ENCODE measurements at places on chromosomes 12 and 14.

- no peak for DNase-seq
Measured at GRCh38 chr14:30223385-30223785, 295.7 kb upstream of the PRKD1 start.

- DNase-seq = no peak
Measured at GRCh38 chr14:101854366-101854765, 92.9 kb downstream of the PPP2R5C start.

DNA sequence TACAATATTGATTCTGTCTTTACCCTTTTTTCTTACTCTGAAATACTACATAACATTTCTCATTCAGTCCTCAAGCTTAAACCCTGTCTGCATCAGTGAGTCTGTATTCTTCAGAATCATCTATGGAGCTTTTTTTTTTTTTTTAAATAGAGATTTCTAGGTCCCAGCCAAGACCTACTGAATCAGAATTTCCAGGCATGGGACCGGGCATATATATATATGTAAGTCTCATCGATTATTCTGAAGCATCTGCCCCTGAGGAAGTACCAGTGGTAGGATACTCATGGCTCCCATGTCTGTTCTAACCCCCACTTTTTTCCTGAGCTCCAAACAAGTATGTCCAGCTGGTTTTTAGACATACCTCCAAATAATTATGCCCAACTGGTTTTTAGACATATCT is 6.1 kb downstream of the DDX47 start:
- DNase-seq = no peak

GRCh38 chr12:110179291-110179690 is 55.1 kb downstream of the IFT81 start:
- DNase-seq = no peak

DNA sequence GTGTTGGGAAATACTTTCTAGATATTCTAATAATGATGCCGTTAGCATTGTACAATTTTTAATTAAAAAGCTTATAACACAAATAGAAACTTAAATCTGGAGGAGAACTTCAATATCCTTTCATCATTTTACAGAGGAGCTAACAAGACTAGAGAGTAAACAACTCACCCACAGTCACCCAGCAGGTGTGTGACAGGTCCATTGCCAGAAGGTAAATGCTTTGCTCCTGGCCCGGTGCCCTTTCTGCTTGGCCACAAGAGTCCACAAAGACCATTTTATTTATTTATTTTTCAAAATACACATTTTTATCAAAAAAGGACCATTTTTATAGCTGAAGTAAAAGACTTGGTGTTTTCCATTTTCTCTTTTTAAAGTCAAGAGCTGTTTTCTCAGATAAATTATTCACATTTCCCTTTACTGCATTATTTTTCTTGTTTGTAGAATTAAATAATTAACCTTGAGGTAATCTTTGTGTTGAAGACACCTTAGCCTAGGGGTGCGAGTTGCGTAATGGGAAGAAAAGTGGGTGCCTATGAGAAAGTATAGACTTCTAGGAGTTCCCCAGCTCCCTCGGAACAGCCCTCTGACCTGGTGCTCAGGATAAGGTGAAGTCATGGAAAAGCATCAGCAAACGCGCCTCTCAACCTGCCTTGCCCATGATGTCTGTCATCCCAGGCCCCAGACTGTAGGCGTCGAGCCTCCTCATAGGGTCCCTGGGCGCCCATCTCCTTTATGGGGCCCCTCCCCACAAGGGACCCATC is 26.3 kb upstream of the AMIGO2 start:
- DNase-seq = no peak

DNA sequence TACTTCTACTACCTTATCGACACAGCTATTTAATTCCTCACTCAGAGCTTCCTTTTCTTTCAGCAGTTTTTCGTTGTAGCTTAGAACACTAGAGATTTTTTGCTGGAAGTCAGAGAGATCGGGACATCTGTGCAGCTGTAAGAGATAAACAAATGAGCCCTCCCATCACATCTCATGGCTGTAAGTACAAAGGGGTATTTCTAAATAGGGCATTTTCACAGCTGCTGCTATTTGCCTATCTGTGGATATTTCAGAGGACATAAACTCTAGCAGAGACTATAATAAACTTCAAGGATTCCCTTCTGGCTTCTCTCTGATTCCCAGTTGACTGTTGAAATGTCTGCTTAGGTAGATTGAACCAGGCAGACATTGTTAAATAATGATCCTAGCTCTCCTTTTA is 76.1 kb upstream of the SAV1 start:
- DNase-seq = no peak

- DNase-seq = no peak
Measured at GRCh38 chr14:94421316-94421715, 31.3 kb downstream of the SERPINA11 start.

- DNase-seq = no peak
Measured at GRCh38 chr12:12007001-12007712, 63.6 kb upstream of the BCL2L14 start.

DNA sequence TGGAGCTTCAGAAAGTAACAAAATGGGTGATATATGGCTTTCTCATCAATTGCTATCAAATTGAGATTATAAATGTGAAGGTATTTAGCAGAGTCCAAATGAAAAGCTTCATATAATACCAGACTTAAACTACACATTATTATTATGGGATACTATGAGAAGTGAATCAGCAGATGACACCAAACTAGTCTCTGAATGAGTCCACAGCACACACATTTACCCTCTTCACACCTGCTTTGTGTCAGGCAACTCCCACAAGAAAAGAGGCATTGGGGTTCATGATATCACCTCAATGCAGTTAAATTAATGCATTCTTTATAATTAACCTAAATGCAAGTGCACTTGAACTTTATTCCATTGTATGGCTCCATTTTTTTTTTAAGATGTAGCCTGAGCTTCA is 330.5 kb downstream of the BCL11B start:
- no peak for DNase-seq

DNA sequence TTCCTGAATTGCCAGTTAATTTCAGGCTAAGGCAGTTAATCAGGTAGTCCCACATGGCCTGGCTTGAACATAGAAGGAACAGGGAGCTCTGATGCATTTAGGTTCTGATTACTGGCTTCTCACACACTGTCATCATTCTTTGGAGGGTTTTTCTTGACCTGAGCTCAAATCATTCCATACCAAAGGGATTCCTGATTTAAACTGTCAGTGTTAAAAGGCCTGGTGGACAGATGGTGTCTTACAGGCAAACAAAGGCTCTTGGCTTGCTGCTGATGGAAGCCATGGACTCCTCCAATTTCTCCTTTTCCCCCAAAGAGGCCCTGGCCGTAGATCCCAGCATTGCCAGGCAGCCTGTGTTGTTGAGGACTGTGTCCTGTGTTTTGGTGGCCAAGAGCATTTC is 30.2 kb downstream of the CACNA1C start:
- no peak for DNase-seq

GRCh38 chr12:13247596-13247995 is 51.1 kb downstream of the EMP1 start:
- DNase-seq = no peak

- no peak for DNase-seq
Measured at GRCh38 chr14:69670093-69670492, 58.7 kb downstream of the SUSD6 start.

DNA sequence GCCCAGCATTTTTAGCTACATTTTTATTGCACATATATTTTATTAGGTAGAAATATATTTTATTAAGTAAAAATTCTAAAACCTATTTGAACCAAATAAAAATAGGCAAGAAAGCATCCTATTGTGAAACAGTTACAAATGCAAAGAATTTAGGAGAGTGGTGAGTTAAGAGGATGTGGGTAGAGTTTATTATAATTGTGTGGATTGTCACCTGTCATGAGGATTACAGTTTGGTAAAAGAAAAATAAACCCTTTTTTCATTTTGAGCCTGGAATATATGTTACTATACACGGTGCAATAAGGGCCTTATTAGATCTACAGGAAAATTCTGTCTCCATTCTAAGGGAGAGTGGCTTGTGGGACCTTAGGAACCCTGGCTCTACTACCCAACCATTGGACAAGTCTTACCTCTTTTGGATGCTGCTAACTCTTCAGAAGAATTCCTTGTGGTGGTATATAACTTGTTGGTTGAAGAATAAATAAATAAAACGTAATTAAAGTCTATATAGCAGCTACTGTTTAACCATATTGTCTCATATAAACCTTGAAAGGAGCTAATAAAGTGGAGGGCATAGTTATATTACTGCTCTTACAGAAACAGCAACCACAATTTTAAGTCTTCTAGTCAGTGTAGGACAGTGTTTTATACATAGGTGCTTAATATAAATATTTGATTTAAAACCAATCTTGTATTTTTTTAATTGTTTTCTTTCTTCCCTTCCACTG is 67.8 kb downstream of the FGD4 start:
- DNase-seq = no peak

DNA sequence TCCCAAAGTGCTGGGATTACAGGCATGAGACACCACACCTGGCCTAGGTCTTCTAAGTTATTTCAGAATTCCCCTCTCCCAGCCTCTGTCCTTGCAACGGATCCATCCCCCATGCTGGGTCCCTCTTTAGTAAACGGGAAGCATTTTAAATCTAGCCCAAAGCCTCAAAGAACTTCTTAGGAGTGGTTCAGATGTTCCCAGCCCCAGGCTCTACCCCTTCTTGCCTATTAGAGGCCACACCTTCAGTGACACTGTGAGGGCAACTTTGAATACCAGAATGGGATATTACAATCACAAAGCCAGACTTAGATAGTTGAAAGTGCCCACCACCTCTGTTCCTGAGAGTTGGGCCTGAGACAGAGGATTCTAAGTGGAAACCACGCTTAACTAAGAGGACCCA is 18.1 kb upstream of the SPPL3 start:
- DNase-seq = no peak

DNA sequence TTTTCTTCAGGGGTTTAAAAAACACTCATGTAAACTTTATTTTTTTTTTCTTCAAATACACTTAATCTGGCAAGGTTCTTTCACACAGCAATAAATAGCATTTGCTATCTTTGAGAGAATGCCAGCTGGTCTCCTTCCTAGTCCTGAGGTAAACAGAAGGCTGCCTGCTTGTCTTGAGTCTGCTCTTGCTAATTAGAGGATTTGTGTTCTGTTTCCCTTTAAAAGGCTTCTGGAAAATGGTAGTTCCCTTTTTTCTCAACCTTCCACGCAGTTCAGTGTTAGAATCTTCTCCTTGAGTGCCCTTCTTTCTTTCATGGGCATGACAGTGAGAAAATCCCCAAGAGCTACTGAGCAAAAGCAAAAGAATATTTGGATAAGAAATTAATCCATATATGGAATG is 92.3 kb upstream of the DCN start:
- no peak for DNase-seq

GRCh38 chr12:4807813-4808212 is 87.6 kb downstream of the GALNT8 start:
- no peak for DNase-seq

Measured in stimulated activated CD8-positive, alpha-beta memory T cell treated with anti-CD3 and anti-CD28 coated beads, Interleukin-7, amount 100 ng/mL, for 1 hour (primary cell).